PC-9 (cell line): ENCODE measurements at places on chromosomes 5 and 9. TPM values are rescaled to one million over a fixed set of nuclear protein-coding genes. Genes with fewer than 3 reads are reported as not detected.

- peaks cover 26% of the 10 kb centered on the region for H3K36me3 ChIP-seq
- H3K4me1 ChIP-seq: no peaks in the 10 kb centered on the region
- no peak overlapping the region for H3K4me3 ChIP-seq
- no peak overlapping the region for H3K27ac ChIP-seq
- no peak for DNase-seq
- no peaks in the 10 kb centered on the region for H3K27me3 ChIP-seq
Observed at GRCh38 chr5:72221541-72221940, 98.5 kb downstream of the MRPS27 start.

GRCh38 chr9:121325387-121325786 lies 44.7 kb downstream of the STOM start:
- H3K36me3 ChIP-seq: no peaks in the 10 kb centered on the region
- no peak for DNase-seq
- H3K27me3 ChIP-seq: no peaks in the 10 kb centered on the region

DNA sequence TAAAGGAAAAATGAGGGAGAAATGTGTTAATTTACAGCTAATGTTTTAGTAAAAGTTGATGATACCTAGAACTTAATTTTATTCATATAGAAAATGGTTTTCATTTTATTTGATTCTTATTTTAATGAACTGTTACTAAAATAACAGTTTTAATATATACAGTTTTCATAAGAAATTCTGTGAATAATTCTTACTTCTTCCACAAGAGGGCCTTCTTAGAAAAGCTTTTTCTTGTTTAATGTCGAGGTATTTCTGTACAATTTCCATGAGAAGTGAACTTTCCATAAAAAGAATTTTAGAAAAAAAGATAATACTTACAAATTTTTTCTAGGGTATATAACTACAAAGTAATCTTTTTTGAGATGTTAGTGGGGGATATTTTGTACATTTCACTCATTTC lies 73.9 kb downstream of the KLF9 start:
- H3K27ac ChIP-seq: no peak overlapping the region
- H3K27me3 ChIP-seq: no peaks in the 10 kb centered on the region
- peaks cover 11% of the 10 kb centered on the region; the same call in 1 of the 2 replicates for H3K36me3 ChIP-seq
- no peaks in the 10 kb centered on the region for H3K4me1 ChIP-seq
- no peak for DNase-seq

DNA sequence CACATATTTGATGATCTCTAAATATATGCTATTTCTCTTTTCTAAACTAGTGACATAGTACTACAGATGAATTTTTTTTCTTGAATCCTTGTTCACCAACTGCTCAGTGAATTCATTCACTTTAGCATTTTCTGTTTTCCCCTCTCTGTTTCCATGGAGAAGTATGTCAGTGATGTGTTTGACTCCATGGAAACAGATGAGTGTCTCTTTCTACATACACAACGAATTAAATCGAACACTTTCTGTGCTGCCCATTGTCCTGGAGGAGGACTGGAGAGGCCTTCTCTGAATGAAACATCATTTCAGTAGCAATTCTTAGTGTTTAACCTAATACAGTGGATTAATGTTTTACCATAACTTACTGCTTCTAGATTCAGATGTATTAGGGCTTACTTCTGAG lies 9.5 kb downstream of the INVS start:
- no peak overlapping the region for H3K27ac ChIP-seq
- no peaks in the 10 kb centered on the region for H3K27me3 ChIP-seq
- no peaks in the 10 kb centered on the region for H3K4me1 ChIP-seq
- no peak for DNase-seq

DNA sequence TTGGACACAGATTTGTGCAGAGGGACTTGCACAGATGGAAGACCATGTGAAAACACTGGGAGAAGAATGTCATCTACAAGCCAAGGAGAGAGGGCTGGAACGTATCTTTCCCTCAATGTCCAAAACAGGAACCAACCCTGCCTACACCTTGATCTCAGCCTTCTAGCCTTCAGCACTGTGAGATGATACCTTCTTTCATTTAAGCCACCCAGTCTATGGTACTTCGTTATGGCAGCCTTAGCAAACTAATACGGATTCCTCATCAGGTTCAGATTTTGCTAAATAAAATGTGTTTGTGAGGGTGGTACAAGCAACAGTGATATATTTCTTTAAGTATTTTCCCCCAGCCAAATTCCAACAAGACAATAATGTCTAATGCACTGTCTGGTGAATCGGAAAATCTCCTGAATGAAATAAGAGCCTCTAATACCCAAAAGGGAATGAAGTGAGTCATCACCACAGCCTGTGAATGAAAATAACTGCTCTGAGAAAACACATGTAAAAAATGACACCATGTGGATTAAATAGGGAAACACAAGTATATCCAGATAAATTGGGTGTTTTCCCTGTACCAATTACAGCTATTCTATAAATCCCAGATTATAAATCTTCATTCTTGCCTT lies 182.8 kb upstream of the TARS1 start:
- no peaks in the 10 kb centered on the region for H3K4me1 ChIP-seq
- no peaks in the 10 kb centered on the region for H3K36me3 ChIP-seq
- no peak for DNase-seq
- H3K27me3 ChIP-seq: no peaks in the 10 kb centered on the region
- no peak overlapping the region for H3K4me3 ChIP-seq

DNA sequence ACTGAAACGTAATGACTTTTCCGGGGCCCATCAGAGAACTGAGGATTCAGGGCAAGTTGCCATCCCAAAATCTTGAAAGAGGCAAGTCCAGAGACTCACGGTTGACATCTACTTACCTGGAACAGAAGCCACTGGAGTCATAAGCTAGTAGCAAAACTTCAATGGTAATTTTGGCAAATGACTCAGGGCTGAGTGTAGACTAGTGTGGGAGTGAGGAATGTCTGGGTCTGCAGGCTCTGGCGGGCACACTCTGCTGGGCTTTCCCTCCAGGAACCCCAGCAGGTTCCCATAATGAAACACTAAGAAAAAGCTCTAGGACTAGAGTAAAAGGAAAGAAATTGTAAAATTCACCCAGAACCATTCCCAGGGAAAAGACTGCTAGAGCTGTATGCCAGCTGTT lies 122.9 kb upstream of the NFIL3 start:
- H3K27ac ChIP-seq: no peak overlapping the region
- H3K36me3 ChIP-seq: no peaks in the 10 kb centered on the region
- no peak for DNase-seq
- no peak overlapping the region for H3K4me3 ChIP-seq
- no peaks in the 10 kb centered on the region for H3K27me3 ChIP-seq
- H3K4me1 ChIP-seq: no peaks in the 10 kb centered on the region

DNA sequence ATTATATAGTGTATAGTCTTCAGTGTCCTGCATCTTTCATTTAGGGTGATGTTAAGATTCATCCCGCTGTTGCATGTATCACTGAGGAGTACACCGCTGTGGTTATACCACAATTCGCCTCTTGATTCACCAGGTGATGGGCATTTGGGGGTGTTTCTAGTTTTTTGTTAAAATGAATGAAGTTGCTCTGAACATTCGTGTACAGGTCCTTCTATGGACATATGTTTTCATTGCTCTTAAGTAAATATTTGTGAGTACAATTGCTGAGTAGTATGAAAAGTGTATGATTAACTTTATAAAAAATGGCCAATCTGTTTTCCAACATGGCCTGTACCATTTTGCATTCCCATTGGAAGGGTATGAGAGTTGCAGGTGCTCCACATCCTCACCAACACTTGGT lies 61.7 kb downstream of the PLAC8L1 start:
- H3K4me3 ChIP-seq: no peak overlapping the region
- peaks cover 19% of the 10 kb centered on the region for H3K4me1 ChIP-seq

GRCh38 chr9:89410641-89411350 lies 87.1 kb downstream of the SEMA4D start:
- H3K27ac ChIP-seq: no peak overlapping the region
- H3K4me1 ChIP-seq: no peaks in the 10 kb centered on the region
- H3K27me3 ChIP-seq: no peaks in the 10 kb centered on the region
- DNase-seq: no peak

The CLTA gene
- 146 and 164 TPM in 2 replicates for total RNA-seq

The LVRN gene
- 0.40 and 0.79 TPM in 2 replicates for total RNA-seq

DNA sequence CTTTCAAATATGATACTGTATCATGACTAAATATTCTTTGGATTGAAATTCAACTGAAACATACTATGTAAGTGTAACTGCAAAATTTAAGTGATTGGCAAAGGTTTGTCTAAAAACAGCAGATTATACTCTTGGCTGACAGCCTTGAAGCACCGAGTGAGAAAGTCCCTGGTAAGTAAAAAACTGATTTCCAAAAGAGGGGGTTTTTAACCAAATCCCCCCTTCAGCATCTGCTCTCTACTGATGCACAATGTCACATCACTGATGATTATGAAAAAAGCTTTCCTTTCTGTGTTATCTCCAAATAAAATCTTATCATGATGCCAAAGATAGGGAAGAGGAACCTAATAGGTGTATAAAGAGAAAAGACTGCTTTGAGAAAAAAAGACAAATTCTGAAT lies 141.0 kb downstream of the MEF2C start:
- no peaks in the 10 kb centered on the region for H3K36me3 ChIP-seq
- no peak overlapping the region for H3K4me3 ChIP-seq
- peaks cover 9% of the 10 kb centered on the region; the same call in 1 of the 2 replicates for H3K4me1 ChIP-seq
- H3K27ac ChIP-seq: no peak overlapping the region
- no peaks in the 10 kb centered on the region for H3K27me3 ChIP-seq
- no peak for DNase-seq

- H3K4me1 ChIP-seq: no peaks in the 10 kb centered on the region
- 0 out of 2 replicates have a peak, but pooled peaks cover 5% of the 10 kb centered on the region for H3K36me3 ChIP-seq
- no peak for DNase-seq
- H3K4me3 ChIP-seq: no peak overlapping the region
- H3K27me3 ChIP-seq: no peaks in the 10 kb centered on the region
Observed at GRCh38 chr5:95780597-95780996, 41.9 kb downstream of the GLRX start.

The PCDHGA11 gene
- 0.18 and 0.22 TPM in 2 replicates for total RNA-seq

The DMRT3 gene
- total RNA-seq: not detected in 2 replicates
